ENCODE measurements at places on chromosomes 16 and 17. TPM values are rescaled to one million over a fixed set of nuclear protein-coding genes. Genes with fewer than 3 reads are reported as not detected.
A peak's percentile ranks its signal among the peaks of the same experiment; 100 is the strongest.

Gene QRICH2
- 1.9 TPM for polyA plus RNA-seq

Gene CYGB
- polyA plus RNA-seq: not detected

- no peak for DNase-seq
Measured at GRCh38 chr17:79203016-79203415, 128.4 kb downstream of the ENGASE start.

Gene KREMEN2
- not detected for polyA plus RNA-seq

Gene ITGAD
- 0.04 TPM for polyA plus RNA-seq

DNA sequence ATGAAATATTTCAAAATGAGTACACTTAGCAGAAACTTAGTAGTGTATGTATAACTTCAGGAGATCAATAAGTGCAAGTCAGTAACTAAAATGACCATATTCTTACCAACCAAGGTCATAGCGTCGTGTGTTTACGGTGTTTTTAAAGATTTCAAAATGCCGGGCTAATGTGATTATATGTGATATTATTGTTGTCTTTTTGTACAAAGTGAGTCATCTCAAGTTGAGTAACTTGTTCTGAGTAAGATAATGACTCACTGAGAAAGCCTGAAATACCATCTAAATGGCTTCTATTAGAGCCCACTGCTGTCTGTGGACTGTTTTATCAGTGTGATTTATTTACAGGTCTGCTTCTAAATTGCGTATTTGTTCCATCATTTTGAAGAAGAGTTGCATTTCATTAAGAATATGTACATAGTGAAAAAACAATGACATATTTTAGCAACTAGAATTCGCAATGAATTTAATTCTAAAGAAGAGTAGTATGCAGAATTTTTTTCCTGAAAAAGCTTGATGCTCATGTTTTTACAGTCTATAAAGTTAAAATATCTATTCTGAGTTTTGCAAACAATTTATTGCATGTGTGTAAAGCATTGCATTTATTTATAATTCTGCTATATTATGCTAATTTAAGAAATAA is 12.7 kb downstream of the KRT12 start:
- DNase-seq: peak; percentile 40

DNA sequence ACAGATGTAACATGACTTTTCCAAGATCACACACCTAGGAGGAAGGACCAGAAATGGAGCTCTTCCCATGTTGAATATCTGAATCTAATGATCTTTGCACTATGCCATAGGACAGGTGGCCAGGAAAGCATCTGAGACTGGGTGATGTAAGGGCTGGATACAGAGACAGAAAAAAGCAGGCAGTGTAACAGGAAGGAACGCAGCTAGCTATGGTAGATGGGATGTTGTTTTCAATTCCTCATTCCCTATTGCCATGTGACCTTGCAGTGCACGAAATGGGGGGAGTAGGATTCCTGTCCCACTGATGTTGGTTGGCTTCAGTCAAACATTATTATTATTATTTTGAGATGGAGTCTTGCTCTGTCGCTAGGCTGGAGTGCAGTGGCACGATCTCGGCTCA is 3.7 kb upstream of the NPIPB15 start:
- no peak for DNase-seq

Gene NPW
- not detected for polyA plus RNA-seq

Gene ASIC2
- polyA plus RNA-seq: not detected

- DNase-seq: no peak
Measured at GRCh38 chr17:60743799-60744198, 66.1 kb downstream of the BCAS3 start.

- peak; percentile 87 for DNase-seq
Measured at GRCh38 chr17:7466639-7467341, 12.6 kb downstream of the ZBTB4 start.

DNA sequence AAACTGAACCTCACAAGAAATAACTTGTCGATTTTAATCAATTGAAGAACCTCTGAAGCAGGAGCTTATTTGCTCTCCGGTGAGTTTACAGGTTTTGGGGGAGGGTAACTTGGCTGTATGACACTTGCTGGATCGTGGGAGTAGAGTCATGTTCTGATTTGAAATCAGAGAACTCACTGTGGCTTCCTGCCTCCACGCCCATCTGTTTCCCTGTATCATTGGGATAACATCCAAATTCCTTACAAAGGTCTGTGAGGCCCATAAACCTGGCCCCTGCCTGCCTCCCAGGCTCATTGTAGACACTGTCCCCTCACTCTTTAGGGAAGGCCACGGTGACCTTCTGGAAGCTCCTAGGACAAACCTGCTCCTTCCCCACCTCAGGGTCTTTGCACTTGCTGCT is 48.3 kb downstream of the C17orf67 start:
- no peak for DNase-seq

GRCh38 chr16:765488-765865 is 4.9 kb downstream of the MSLN start:
- DNase-seq: no peak

GRCh38 chr17:69375229-69375628 is 39.3 kb upstream of the MAP2K6 start:
- peak; percentile 0 for DNase-seq

DNA sequence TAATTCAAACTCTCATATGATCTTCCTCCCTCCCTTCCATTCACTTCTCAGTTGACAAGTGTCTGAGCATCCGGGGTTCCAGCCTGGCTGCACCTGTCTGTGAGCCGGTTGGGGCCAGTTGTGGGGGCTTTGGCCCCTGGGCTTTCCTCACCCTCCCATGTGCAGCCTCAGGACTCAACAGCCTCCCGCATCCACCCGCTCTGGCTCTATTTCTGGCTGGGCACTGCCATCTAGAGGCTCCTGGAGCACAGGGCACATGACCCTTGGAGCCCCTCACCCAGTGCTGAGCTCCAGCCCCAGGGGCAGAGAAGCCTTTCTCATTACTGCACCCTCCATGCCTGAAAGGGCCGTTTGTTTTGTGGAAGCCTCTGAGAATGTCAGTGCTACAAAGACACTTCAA is 43.3 kb downstream of the HAPSTR1 start:
- peak; percentile 58 for DNase-seq

DNA sequence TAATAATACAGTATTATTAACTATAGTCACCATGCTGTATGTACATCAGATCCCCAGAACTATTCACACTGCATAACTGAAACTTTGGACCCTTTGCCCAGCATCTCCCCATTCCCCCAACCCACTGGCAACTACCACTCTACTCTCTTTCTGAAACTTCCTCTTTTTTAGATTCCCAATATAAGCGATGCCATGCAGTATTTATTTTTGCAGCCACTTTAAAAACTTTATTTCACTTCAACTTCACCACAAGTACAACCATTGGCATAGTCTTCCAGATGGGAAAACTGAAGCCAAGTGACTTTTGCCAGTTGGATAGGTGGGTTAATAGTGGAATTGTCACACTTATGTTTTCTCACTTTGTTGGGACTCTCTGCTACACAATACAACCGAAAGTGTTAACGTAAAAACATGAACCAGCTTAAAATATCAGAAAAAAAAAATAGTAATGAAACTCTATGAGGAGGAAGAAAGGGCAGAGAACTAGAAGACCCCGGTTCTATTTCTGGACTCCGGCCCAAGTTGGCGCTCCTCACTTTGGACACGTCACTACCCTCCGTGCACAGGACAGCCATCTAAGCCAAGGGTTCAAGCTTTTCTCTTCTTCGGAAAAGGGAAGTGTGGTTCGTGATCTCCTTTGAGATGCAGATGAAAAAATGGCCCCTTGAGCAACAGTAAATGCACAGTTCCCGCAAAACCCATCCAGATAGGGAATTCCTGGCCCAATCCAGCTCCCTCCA is 743 bp downstream of the SHCBP1 start:
- DNase-seq: peak; percentile 12
